ENCODE measurements at places on chromosomes 12 and 14.

- no peak for DNase-seq
Measured at GRCh38 chr12:39297891-39298290, 145.0 kb downstream of the KIF21A start.

DNA sequence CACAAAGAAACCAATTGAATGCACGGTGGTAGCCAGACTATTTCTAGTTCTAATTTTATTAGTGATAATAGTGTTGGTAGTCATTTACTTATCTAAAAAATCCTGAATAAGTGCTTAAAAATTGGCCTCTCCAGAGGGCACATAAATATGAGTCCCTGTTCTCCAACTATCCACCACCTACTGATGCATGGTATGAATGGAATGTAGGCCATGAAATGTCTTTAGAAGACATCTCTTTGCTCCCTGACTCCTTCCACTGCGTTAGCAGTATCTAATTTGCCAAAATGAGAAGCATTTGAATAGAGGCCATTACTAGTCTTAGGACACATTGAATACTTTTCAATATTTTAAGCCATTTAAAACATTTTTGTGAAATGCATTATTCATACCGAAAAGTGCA is 261.7 kb downstream of the LRFN5 start:
- no peak for DNase-seq

DNA sequence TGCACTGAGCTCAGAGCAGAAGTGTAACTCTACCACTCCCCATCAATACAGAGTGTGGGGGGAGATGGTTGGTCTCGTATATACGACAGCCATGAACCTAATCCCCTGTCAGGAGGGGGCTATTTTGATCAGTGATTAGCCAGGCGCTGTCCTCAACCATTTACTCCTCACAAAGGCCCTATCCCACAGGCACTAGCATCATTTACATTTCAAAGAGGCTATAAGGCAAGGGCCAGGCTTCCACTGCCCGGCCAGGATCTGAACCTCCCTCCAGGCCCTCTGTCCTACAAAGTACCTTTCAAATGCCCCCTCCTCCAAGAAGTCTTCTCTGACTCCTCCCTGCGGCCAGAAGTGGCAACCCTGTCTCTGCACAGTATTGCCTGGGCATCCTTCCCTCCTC is 74.7 kb downstream of the ITPK1 start:
- DNase-seq: no peak

GRCh38 chr12:64160711-64161060 is 61.4 kb downstream of the KICS2 start:
- DNase-seq: no peak

DNA sequence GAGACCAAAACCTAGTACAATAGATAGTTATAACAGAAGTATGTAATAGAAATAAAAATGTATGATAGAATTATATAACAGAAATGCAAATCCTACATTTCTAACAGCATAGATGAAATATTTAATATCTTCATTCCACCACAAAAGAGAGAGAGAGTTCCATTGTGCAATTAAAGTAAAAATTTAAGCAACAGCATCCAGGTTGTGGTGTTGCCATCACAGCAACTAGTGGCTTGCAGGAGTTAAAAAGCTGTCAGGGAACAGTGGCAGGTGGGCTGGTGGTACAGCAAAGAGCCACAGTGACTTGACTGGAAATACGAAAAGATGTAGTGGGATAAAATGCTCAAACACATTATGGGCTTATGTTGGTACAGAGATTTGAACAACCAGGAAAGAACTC is 57.1 kb upstream of the MDM1 start:
- DNase-seq: no peak

GRCh38 chr12:101361455-101361854 is 46.1 kb downstream of the ARL1 start:
- DNase-seq: no peak

GRCh38 chr12:108091679-108092051 is 37.4 kb upstream of the WSCD2 start:
- no peak for DNase-seq

DNA sequence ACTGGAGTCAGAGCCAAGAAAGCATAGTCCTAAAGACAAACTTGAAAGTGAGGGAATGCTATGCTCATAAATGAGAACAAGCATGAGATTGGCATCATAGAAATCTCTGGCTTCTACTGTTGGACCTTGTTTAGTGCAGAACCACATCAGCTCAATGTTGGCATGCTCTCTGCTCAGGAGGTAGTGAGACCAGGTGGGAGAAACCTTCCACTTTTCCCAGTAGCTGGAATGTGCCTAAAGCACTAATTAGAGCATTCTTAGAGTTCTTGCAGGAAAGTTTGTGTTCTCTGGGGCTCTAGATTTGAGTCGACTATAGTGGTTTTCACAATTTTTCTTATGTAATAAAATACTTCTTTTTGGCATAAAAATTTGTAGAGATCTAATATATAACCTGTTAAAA is 159.7 kb upstream of the PRICKLE1 start:
- DNase-seq: no peak

DNA sequence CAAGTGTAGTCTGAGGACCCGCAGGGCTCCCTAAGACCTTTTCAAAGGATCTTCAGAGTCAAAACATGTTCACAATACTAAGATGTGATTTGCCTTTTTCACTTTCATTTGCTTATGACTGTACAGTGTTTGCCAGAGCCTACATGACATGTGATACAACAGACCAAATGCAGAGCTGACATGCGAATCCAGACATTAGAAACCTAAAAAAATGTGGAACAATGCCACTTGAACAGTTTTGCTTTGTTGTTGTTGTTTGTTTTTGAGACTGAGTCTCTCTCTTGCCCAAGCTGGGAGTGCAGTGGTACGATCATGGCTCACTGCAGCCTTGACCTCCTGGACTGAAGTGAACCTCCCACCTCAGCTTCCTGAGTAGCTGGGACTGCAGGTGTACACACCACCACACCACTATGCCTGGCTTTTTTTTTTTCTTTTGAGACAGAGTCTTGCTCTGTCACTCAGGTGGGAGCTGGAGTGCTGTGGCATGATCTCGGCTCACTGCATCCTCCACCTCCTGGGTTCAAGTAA is 5.3 kb upstream of the RAB35 start:
- peak; percentile 65 for DNase-seq

DNA sequence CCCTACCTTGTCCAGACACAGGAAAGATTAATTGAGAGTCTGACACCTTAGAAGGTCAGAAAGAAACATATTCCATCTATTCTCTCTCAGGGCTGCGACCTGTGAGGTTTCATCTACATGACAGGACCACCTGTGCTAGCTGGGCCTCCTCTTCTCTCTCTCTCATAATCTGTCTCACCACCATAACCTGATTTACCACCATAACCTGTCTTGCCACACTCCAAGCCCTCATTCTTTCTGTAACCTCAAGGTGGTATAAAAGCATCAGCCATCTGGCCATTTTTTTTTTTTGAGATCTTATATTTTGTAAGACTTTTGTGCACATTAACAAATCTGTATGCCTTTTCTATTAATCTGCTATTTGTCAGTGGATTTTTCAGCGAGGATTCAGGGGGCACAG is 75.5 kb downstream of the ACADS start:
- DNase-seq: no peak

GRCh38 chr12:42969355-42969754 is 379.8 kb upstream of the PRICKLE1 start:
- no peak for DNase-seq

- DNase-seq: no peak
Measured at GRCh38 chr12:104935886-104936285, 22.2 kb downstream of the SLC41A2 start.

- DNase-seq: no peak
Measured at GRCh38 chr12:1778911-1779310, 41.5 kb upstream of the LRTM2 start.

DNA sequence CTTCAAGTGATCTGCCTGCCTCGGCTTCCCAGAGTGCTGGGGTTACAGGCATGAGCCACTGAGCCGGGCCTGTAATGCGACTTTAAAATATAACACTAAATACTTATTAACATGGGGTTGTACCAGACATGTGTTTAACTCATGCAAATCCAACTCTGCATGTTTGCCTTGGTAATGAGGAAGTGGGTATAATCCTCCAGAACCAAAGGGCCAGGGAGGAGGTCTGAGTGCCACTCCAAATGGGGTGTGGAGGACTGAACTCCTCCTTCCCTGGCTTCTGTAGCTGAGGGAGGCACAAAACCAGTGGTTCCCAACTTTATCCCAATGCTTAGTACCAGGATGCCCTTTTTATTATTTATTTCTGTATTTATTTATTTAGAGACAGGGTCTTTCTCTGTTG is 61.6 kb upstream of the MED13L start:
- DNase-seq: no peak

GRCh38 chr12:99130808-99131553 is 485.9 kb downstream of the APAF1 start:
- DNase-seq: no peak

GRCh38 chr14:37969511-37969979 is 238.2 kb upstream of the SSTR1 start:
- DNase-seq: peak; percentile 87

DNA sequence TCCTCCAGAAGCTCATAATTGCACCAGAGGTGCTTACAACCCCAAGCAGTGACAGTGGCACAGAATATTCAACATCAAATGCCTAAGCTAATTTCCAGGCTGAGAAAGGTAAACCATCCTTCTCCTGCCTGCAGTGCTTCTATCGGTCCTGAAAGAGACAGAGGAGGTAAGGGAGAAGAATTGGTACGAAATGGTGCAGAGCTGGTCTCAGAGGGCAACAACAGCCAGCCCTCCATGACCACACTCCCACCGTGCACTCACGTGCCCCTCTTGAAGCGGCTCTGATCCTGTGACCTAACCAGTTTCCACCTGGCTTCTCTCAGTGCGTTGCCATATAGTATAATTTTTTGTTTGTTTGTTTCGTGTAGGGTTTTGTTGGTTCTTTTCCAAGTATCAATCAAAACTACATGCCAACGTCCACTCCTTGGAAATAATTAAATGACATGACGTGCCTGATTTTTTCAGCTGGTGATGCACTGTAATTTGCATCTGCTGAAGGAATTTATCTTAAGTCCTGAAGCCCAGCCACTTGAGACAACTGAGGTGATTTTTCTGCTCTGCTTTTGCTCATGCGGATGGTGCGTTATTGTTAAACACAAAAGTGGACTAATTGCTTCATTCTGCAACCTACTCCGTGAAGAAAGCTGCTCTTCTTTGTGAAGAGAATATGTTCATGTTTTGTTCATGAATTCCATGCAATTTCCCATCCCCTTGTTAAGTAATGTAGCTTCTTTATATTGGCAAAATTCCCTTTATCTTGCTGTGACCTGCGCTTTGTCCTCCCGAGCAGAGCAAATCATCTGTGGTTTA is 1.3 kb upstream of the ATP2A2 start:
- DNase-seq: peak; percentile 64

DNA sequence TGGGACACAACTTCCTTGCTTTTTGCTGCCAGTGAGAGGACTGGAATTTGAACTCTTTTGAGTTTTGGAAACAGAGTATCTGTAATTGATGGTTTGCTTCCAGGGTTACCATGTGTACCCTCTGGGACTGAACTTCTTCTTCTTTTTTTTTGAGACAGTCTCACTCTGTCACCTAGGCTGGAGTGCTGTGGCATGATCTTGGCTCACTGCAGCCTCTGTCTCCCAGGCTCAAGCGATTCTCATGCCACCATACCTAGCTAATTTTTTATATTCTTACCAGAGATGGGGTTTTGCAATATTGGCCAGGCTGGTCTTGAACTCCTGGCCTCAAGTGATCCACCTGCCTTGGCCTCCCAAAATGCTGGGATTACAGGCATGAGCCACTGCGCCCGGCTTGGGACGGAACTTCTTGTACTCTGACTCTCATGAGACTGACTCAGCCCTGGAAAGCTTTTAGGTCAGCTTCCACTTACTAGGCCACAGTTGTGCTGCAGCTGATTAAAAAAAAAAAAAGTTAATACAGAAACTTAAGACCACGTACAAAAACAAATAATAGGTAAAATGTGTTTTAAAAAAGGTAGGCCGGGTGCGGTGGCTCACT is 15.8 kb downstream of the SEL1L start:
- no peak for DNase-seq

DNA sequence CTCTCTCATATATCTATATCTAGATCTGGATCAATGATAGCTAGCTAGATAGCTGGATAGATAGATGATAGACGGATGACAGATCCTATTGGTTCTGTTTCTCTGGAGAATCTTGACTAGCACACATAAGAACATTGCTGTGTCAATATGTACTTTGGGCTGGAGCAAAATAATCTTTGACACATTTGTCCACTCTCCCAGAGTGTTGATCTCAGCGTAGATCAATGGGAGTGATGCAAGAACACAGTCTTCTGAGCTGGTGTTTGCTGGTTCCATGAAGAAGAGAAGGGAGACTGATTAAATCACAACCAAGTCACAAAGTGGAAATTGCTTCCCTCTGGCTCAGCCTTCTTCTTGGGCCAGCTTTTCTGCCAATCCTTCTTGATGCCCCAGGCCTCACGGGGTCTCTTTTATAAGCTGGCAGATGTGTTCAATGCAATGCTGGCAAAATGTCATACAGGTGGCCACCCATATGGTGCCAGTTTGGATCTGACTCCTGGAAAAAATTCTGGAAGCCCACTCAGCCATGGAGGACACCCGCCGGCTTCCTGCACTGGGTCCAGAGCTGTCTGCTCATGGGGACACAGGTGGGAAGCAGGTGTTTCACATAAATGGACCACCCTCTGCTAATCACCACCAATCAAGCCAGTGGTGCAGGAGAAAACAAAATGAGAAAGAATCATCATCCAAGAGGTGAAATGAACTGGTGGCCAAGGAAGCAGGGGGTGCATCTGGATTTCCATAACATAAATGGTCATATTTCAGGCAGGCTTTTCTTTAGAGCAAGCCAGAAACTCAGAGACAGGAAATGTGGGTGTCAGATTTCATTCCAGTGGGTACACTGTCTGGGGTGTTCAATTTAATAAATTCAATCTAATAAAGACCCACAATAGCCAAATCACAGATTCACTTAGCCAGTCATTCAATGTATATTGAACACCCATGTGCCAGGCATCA is 310.3 kb downstream of the DPF3 start:
- DNase-seq: no peak

DNA sequence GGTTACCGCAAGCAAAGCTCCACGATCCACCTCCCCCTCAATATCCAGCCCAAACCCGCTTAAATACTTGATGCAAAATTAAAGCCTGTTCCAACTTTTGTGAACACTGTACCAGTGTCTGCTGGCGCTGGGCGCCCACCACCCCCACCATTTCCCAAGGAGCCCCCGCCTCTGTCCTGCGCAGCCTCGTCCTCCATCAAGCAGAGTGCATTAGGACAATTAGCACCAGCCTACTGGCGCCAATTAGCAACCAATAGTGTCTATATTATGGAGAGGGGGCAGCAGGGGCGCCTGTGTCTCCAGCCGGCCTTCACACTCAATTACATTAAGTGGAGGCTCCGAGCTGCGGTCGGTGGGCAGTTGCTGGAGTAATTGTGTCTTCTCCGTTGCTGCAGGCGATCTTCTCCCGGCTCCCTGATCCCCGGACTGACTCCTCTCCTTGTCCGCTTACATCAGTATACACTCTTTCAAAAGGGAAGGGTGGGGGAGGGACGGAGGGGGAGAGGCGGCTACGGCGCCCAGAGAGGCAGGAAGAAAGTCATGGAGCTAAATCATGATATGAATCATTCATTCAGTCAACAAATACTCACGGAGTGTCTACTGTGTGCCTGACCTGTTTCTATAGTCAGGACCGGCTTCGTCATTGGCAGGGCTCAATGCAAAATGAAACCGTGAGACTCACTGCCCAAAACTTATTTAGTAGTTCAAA is 707.3 kb downstream of the MED13L start:
- no peak for DNase-seq

GRCh38 chr12:2160043-2160442 is 107.3 kb downstream of the CACNA1C start:
- DNase-seq: peak; percentile 68

GRCh38 chr12:83130178-83130577 is 443.5 kb downstream of the TMTC2 start:
- DNase-seq: no peak

- peak; percentile 66 for DNase-seq
Measured at GRCh38 chr12:109779382-109779781, 53.8 kb downstream of the TRPV4 start.

All from DMS53 (cell line).